ENCODE measurements at places on chromosomes 1 and 21.
A peak's percentile ranks its signal among the peaks of the same experiment; 100 is the strongest.

DNA sequence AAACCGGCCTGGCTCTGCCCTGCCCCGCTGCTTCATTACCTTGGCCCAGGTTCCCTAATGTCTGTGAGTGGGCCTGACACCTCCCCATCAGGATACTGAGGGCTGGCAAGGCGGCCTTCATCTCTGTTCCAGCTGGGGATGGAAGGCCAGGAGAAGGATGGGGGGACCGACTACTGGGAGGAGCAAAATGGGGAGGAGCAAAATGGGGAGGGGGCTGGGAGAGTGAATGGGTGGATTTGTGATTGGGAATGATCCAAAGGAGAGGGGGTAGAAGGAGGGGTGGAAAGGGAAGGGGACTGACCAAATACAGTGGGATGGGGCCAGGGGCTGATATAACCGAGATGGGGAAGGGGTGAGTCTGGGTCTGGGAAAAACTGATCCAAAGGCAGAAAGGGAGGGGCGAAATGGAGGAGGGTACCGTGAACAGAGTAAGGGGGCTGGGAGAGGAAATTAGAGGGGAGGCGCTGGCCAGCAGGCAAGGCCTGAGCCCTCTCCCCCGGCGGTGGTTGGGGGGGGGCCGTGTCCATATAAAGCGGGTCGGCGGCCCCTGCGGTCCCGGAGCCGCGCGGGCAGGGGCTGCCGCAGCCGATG is at the start of gene FOXE3:
Gene FOXE3, plus strand, starts transcription at position 558 of the 591 bp plus-strand sequence. Its CDS starts 31 bp downstream, at position 589.
- no peak for DNase-seq

DNA sequence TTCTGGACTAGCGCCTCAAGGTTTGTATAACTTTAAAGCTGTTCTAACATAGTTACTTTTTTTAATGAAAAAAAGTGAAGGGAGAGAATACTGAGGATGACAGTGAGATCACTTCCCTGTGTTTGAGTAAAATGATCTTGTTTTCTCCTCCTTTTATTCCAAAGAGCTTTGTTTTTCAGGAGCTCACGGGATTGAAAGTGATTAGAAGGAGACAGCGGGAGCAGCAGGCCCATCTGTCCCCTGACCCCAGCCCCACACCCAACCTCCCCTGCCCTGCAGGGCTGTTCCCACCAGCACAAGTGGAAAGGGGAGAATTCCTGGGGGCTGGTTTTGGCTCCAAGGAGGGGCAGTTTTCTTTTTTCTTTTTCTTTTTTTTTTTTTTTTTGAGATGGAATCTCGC is 2.1 kb upstream of the DNMT3L start:
- no peak for DNase-seq

DNA sequence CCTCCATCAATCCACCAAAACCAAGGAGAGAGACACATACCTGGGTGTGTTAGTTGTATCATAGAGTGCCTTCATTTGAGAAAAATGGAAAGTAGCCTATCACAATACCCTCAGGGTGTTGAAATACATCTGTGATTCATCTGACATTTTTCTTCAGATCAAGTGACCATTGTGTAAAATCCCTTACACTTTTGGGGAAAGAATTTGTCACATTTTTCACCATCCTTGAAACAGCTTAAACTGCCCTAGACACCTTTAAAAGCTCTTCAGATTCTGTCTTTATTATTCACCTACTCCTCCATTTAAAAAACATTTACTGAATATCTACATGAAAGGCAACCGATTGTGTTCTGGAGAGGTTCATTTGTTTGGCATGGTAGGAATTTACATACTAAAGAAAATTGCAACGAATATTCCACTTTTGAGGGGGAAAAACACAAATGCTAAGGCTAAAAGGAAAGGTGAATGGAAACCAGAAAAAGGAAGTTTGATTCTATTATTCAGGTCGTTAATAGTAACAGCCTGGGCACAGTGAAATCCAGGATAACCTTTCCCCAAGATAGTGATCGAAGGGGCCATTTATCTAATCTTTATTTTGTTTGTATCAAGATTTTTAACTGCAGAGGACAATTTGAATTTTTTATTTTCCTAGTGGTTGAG is 70.4 kb upstream of the SAMSN1 start:
- no peak for DNase-seq

DNA sequence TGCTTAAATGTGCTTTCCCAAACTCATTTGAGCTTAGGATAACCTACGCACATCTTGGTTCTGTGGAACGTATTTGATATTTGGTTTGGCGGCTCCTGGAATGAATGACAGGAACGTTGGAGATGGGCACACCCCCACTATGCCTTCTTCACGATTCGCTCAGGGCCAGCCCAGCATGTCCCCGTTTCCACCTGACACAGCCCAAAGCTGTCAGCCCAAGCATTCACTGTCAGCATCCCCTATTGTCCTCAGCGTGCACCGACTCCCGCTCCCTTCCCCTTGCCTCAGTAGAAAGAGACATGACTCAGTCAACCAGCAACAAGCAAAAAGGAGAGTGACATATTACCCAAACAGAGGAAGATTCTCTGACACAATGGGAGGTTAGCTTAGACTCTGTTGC is 181.4 kb downstream of the KCNJ6 start:
- DNase-seq = no peak

DNA sequence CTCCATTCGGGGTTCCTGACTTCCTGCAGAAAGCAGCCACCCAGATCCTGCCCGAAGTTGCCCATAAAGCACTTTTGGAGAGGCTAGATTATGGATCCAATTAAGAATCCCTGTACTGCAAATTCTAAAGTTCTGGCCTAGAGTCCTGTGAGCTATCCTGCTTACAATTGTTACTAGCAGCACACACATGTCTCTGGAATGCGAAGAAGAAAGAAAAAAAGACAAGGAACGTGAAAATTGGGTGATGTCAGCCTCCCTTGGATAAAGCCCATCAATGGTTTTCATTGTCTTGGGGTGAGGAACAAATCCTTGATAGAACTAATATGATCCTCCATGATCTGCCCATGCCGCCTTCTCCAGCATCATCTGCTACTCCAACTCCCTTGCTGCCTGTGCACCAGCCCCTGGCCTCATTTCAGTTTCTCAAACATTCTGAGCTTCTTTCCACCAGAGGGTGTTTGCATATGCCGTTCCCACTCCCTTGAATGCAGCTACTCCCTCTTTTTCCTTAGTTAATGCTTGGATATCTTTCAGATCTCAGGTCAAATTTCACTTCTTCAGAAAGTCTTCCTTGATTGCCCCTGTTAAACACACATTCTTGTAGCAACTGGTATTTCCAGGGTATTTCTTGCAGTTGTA is 94.0 kb downstream of the ST6GALNAC5 start:
- no peak for DNase-seq

GRCh38 chr1:52603630-52604029 is 1.5 kb downstream of the GPX7 start:
- no peak for DNase-seq

GRCh38 chr1:9164919-9165318 is 36.0 kb upstream of the GPR157 start:
- no peak for DNase-seq

GRCh38 chr1:116261227-116261626 is 111.8 kb upstream of the ATP1A1 start:
- DNase-seq = no peak

GRCh38 chr1:230212405-230212936 is 145.4 kb downstream of the GALNT2 start:
- DNase-seq = no peak

DNA sequence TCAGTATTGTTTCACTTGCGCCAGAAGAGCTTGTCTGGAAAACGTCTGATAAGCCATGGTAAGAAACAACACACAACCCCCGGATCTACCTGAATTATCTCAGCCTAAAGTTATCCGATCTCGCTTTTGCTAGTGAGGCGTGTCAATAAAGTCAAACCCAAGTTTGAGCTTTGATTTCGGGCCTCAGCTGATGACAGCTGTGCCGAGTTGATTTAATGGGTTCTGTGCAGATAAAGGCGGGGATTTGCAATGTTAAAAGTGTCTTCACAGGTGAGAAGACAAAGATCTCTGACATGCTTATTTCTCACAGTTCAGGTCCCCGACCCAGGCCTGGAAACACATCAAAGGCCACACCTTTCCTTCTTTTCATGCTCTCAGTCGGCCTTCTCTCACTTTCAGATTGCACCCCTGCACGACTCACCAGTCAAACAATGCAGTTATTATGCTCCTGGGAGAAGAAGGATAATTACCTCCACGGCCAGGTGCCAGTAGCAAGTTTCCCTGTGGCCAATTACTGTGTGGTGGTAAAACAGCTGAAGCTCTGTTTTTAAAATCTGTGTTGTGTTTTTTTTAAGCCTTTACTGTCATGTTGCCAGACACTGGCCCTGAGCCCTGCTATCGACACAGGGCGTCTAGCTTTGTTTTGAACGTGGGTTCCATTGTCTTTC is 245.3 kb upstream of the RUNX1 start:
- DNase-seq = no peak

DNA sequence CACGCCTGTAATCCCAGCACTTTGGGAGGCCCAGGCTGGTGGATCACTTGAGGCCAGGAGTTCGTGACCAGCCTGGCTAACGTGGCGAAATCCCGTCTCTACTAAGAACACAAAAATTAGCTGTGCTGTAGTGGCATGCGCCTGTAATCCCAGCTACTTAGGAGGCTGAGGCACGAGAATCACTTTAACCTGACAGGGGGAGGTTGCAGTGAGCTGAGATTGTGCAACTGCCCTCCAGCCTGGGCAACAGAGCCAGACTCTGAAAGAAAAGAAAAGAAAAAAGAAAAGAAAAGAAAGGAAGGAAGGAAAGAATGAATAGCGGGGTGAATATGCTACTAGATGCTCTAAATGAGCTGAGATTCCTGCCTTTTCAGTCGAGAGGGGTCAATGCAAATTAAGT is 7.1 kb downstream of the GFI1 start:
- DNase-seq = no peak

GRCh38 chr1:189606795-189607476 is 870.7 kb downstream of the BRINP3 start:
- no peak for DNase-seq

- no peak for DNase-seq
Observed at GRCh38 chr1:15988856-15989736, 13.2 kb upstream of the ZBTB17 start.

DNA sequence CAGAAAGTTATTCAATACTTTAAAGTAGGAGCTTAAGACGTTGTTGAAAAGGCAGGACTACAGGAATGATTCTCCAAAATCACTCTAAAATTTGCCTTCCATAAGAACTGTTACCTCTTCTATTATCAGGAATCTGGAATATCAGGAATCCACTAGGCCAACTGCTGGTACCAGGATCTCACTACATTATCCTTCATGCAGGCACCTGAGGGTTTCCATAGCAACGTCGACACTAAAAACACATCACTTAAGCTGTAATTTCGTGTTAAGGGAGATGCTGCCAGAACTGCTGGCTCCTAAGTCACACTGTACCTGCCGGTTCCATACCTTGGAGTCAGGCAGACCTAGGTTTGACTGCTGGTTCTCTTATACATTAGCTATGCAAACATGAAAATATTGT is 139.7 kb upstream of the C1orf87 start:
- no peak for DNase-seq

- DNase-seq = no peak
Observed at GRCh38 chr21:18951271-18952038, 547.9 kb upstream of the TMPRSS15 start.

DNA sequence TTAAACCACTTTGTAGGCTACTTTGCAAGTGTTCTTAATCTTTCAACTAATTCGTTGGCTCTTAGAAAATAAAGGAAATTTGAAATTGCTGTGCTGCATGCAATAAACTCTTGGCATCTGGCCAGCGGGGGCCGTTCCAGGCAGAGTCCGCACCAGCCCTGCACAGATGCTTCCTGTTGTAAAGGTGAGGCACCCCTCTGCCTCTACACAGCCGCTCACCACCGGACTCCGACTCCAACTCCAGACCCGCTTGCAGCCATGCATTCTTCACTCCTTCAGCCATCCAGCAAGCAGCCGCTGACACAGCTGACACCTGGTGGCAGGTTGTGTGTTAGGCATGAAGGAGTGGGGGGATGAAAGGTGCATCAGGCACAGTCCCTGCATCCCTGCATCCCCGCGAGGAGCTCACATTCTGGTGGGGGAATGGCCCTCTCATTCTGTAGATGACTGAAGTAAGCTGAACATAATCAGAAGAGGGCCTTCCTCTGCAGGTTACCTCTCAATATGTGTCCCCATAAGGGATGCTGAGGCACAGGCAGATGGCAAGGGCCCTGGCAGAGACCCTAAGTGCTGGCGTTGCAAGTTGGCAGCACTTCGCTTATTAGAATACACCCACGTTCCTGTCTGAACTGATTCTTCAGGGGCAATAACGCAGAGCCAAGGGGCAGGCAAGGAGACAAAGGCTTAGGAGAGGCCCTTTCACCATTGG is 56.8 kb downstream of the GLIS1 start:
- DNase-seq = peak; percentile 12

DNA sequence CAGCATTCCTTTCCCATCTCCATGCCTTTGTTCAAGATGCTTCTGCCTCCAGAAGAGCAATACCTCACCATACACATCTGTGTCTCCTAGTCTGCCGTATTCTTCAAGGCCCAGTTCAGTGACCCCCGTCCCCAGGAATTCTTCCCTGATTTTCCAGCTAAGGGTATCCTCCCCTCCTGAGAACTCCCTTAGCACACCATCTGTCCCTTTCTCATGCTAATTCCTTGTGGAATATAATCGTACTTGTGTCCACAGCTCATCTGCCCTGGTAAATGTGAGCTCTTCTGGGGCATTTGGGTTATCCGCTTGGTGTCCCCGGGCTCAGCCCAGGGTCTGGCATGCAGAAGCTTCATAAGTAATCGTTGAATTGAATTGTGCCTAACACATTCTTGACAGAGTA is 40.9 kb downstream of the BEND5 start:
- DNase-seq = no peak

- DNase-seq = no peak
Observed at GRCh38 chr1:17404034-17404684, 32.2 kb downstream of the PADI6 start.

DNA sequence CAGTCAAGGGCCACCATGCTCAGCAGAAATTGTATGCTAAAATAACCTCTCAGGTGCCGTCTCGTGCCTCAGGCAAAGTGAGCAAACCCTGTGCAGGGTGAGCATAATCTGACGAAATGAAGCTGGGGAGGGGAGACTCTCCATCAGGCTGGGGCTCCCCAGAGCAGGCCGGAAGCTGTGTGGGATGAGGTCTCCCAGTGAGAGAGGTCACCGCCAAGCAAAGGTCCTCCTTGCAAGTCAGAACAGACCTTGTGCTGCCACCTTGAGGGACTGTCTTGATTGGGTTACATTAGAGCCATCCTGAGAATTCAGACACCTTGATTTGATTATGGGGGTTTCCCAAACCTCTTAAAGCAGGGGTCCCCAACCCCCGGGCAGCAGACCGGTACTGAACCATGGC is 64.2 kb downstream of the ZNF684 start:
- DNase-seq = no peak

GRCh38 chr1:60861961-60862567 is 220.3 kb upstream of the NFIA start:
- no peak for DNase-seq

DNA sequence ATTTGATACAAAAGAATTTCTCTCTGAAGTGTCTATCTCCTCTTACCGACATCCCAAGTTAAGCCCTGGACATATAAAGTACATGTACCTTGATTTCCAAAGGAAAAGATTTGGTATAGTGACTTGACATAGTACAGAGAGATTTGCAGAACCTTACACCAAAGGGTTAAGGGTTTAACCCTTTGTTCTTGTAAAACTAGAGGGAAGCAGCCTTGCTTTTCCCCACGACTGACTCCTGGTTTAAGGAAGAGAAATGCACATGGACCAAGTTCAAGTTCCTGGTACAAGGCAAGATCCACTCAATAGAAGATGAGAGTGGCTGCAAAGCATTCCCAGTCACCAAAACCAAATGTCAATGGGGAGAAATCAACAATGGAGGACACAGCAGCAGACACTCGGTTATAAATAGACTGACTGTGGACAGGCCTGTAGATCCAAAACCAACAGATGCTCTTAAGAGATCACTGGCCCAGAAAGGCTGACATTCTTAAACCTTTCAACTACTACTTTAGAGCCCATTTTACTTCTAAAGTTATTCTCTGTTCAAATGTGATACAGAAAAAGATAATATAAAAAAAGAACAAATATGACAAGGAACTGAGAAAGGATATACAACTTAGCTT is 69.4 kb downstream of the PUM1 start:
- no peak for DNase-seq

Measured in effector CD8-positive, alpha-beta T cell (primary cell).